ENCODE measurements at places on chromosomes 16 and 17.

- DNase-seq: peak; percentile 96
Observed at GRCh38 chr17:41786227-41787020, at the start of gene JUP. Gene JUP (minus strand): TSS chr17:41786711. CDS start chr17:41771854, 14,857 bp downstream.

GRCh38 chr16:72380283-72380682 lies 208.3 kb upstream of the PMFBP1 start:
- DNase-seq: no peak

DNA sequence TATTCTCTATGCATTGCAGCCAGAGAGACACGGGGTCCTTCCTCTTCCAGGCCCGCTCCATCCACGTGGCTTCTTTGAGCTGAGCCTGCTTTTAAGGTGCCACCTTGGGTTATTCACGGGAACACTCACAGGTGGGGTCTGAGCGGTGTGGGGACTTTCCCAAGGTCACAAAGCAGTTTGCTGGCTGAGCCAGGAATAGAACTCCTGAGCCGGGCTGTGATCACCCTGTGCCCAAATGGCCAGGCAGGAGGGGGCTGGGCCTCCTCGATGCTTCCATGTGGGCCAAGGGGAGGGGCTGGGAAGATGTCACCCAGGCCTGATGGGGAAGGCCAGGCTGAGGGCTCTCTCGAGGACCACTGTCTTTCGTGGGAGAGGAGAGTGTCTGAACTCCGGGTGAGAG lies 13.0 kb upstream of the GSE1 start:
- no peak for DNase-seq

DNA sequence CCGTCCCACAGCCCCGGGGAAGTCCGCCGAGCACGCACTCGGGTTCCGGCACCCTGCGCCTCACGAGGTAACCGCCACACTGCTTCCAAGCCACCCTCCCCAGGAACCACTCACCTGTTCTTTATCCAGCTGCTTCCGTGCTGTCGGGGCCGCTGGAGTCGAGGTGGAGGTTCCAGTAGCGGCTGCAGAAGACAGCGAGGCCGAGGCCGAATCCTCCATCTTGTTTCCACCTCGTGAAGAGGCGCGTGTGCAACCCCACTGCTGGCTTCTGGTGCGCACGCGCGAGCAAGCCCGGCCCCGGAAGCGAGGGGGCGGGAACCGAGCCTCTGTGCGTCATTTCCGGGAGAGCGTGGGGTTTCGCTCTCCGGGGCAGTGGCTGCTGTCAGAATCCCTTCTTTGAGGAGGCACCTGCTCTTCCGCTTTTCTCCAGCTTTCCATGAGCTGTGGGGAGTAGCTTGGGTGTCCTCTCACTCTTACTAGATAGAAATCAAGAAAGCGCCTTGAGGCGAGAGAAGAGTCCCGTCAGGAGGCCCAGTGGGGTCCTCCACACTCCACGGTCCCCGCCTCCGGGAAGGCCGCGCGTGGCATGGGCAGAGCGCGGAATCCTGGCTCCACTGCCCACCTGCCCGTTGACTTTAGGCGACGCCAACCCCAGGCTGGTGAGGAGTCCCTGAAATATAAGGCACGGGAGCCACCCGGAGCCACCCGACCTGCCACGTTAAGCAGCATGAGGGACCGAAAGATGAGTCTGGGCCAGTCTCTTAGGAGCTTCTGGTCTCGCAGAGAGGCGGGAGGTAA lies at the start of gene RSL1D1:
RSL1D1 (minus strand) TSS at position 249 of the 798 bp plus-strand sequence; CDS start at position 219, 30 bp downstream.
- DNase-seq: peak; percentile 29

- DNase-seq: no peak
Observed at GRCh38 chr16:12062343-12063003, 85.9 kb downstream of the SNX29 start.

DNA sequence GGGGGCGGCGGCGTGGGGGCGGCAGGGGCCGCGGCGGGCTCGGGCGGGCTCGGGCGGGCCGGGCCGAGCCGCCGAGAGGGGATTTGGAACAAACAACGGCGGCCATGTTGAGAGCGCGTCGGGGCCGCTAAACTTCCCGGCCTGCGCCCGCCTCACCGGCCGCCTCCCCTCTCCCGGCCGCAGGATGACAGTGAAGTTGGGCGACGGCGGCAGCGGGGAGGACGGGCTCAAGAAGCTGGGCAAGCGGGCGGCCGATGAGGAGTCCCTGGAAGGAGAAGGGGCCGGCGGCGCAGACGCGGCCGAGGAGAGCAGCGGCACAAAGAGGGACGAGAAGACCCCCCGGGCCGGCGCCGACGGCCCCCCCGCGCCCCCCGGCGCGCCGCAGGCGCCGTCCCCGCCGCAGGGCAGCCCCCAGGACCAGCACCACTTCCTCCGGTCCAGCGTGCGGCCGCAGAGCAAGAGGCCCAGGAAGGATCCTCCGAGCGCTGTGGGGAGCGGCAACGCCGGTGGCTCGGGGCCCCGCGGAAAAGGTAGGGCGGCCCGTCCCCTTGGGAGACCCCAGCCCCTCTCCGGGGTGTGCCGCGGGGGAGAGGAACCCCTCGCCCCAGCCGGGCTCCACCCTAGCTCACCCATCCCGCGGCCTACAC lies 2.4 kb downstream of the CRAMP1 start:
- no peak for DNase-seq

GRCh38 chr17:4086041-4086483 lies 56.8 kb downstream of the ZZEF1 start:
- no peak for DNase-seq
